ENCODE measurements at places on chromosomes 16 and 17.
A peak's percentile ranks its signal among the peaks of the same experiment; 100 is the strongest.

DNA sequence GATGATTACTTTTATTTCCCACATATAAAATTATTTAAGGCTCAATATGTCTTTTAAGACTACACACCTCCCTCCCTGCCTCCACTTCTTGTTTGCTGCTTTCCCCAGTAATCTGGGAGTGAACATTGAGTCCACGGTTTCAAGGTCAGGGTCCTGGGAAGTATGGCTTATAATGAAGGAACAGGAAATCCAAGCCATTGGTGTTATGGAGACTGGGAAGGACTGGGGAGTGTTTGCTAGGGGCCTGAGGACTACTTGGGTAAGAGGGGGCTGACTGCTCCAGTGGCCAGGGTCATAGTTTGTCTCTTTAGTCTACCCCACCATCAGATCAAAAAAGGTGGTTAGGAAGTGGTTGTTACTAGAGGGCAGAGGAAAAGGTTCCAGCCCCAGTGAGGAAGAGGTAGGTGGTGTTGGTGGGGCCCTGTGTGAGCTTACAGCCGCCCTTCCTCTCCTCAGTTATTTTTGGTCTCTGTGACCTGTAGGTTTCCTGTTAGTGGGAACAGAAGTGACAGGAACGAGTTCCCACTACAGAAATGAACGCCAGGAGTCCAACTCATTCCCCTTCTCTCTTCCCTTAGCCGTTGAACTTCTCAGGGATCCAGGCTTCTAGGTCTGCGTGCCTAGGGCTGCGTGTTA lies 742 bp upstream of the SLC16A13 start:
- no peak for DNase-seq

DNA sequence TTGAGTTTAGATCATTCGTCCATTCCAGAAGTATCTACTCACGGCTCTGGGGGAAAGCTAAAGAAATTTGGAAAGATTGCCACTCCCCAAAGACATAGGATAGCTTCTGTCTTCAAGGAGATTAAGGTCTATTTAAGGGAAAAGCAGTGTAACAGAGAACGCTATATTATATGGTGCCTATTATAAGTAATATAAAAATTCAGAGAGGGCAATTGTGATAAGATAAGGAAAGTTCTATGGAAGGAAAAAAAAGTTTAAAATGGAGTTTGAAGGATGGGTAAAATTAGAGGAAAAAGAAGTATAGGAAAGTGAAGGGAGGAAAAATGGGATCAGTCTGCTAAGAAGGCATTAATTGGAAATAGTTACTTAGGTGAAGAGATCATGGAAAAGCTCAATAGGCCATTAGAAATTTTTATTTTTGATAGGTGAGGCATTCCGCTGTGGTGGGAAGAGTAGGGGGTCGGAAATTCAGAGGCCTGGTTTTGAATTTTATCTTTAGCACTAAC lies 690 bp upstream of the CDC27 start:
- no peak for DNase-seq

GRCh38 chr16:84583995-84584394 lies 33.9 kb downstream of the COTL1 start:
- no peak for DNase-seq

- no peak for DNase-seq
Measured at GRCh38 chr17:14332331-14332730, 31.4 kb downstream of the HS3ST3B1 start.

- DNase-seq: no peak
Measured at GRCh38 chr16:27482397-27483087, 67.2 kb downstream of the GTF3C1 start.

DNA sequence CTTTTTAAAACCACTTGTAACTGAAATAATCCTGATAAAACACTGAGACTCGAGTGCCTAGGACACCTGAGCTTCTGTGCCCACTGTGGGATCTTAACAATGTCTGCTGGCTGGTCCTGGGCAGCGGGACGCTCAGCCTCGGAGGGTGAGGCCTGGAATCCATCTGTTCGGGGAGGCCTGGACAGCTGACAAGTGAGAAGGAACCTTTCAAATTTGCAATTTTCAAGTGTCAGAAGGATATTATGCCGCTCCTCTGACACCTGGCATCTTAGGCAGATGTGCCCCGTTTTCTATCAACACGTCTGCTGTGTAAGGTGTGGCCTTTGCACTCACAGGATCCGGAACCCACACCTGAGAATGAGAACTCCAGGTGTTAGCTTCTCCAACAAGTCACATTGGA lies 33.1 kb upstream of the C16orf78 start:
- peak; percentile 26 for DNase-seq

GRCh38 chr17:73759734-73760438 lies 115.6 kb upstream of the SDK2 start:
- DNase-seq: no peak

- no peak for DNase-seq
Measured at GRCh38 chr17:8116776-8117175, 1.5 kb downstream of the ALOXE3 start.

- no peak for DNase-seq
Measured at GRCh38 chr17:67585077-67585602, 132.6 kb upstream of the NOL11 start.

DNA sequence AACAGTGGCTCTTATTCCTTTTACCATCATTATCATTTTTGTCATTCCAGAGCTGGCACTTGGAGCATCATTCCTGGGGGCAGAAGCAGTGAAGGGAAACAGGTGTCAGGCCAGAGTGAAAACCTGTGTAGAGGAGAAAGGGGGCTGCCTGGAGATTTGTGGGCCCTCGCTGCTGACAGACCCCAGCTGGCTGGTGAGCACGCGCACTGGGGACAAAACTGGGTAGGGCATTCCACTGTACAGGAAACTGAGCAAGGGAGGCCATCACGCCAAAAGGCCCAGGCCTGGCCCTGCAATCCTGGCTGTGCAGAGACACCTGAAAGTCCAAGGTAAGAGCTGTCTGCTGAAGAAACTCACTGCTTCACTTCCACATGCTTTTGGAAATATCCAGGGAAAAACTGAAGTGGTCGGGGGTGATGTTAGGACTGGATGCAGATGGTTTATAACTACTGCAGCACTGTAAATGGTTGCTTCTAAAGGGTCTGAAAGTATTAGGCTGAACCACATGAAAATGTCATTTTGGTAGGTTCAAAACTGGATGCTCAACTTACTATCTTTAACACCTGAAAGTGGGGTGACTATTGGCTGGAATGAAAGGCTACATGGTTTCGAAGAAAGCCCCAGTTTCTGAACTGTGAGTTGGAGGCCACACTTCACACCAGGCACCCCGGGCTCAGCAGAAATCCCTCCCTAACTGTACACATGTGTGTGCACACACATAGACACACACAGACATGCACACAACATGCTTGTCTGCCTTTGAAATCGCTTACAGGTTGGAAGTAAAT lies 225.0 kb downstream of the C16orf78 start:
- DNase-seq: peak; percentile 46

DNA sequence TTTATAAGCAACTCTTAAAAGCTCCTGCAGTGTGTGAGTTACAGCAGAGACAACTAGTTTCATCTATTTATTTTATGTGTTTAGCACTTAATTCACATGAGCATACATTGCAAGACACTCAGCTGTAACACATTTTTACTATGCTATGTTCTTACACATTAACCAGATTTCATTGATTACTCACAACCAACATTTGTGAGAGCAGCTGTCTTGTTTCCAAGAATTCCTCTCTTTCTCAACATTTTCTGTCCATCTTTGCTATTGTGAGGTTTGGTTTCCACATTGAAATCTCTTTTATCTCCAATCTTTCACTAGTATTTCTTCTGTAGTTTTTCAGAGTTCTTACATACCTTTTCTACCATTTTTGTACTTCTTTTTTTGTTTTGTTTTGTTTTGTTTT lies 51.2 kb downstream of the COPRS start:
- no peak for DNase-seq

GRCh38 chr17:73813201-73813600 lies 169.0 kb upstream of the SDK2 start:
- DNase-seq: no peak

DNA sequence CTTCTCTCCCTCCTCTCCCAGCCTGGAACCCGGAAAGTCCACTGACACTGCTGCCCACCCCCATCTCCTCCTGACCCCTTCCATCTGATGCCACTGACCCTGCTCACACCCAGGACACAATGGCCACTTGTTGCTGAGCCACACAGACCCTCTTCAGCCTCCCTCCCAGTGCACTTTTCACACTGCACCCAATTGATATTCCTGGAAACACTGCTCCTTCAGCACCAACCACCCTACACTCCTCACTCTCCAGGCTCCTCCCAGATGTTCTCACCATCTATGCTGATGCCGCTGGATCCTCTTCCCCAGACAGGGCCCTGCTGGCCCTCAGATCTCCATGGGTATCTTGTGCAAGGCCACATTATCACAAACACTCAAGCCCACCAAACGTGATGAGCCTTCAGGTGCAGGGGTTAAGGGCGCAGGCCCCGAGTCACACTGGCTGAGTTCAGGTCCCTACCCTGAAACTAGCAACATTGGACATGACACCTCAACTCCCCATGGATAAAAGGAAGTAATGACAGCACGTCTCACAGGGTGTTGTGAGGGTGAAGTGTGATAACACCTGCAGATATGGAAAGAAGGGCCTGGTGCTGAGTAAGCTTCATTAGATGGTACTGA lies 238.1 kb downstream of the ZNF423 start:
- peak; percentile 30 for DNase-seq

DNA sequence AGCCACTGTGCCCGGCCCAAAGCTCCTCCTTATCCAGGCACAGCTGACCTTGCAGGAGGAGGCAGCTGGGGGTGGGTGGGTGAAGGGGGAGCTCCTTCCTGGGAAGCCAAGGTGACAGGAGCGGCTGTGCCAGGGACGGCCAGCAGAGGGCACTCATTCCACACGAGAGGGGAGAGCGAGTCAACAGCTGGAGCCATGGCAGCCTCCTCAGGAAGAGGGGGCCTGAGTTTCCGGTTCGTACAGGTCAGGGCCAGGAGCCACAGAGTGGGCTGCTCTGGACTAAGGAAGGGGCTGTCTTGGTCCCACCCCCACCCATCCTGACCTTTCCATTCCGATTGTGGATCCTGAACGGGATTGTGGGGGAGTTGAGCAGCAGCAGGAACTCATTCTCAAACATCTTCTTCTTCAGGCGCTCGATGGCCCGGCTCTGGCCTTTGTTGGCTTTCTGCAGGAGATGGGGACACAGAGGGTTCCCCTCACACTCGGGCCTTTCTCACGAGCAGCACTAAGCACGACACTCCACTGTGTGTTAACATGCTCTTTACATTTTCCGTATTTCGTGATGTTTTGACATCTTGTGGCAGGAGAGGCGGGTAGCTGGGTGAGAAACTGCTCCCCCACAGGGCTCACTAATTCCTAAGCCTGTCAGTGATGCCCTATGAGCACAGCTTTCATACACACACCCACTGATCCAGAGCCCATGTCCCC lies 61.6 kb downstream of the TIMM22 start:
- no peak for DNase-seq

DNA sequence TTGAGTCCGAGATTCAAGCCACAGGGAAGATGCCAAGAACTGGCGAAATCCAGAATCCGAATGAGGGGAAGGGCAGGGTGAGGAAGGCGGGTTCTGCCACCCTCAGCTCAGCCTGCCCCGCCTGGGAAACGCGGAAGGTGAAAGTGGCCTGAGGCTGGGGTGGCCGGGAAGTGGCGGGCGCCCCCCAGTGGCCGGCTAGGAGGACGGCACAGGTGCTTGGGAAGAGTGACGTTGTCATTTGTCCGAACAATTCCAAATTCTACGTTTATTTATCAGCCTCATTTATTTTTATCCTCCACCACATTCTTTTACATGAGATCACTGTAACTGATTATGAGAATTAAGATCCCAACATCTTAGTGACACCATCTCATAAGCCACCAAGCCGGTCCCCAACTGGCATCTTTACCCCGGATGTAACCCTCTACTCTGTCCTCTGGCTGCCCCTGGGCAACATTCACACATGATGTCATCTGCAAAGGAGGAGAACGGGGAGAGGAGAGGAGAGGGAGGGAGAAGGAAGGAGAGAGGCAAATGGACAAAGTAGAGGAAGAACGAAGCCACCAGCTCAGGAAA lies 21.3 kb downstream of the SRCIN1 start:
- peak; percentile 60 for DNase-seq

GRCh38 chr17:17770632-17771044 lies 66.1 kb downstream of the SREBF1 start:
- no peak for DNase-seq

GRCh38 chr17:44235583-44235936 lies 16.1 kb upstream of the UBTF start:
- no peak for DNase-seq

GRCh38 chr17:1830288-1830687 lies 483 bp downstream of the RPA1 start:
- DNase-seq: no peak

DNA sequence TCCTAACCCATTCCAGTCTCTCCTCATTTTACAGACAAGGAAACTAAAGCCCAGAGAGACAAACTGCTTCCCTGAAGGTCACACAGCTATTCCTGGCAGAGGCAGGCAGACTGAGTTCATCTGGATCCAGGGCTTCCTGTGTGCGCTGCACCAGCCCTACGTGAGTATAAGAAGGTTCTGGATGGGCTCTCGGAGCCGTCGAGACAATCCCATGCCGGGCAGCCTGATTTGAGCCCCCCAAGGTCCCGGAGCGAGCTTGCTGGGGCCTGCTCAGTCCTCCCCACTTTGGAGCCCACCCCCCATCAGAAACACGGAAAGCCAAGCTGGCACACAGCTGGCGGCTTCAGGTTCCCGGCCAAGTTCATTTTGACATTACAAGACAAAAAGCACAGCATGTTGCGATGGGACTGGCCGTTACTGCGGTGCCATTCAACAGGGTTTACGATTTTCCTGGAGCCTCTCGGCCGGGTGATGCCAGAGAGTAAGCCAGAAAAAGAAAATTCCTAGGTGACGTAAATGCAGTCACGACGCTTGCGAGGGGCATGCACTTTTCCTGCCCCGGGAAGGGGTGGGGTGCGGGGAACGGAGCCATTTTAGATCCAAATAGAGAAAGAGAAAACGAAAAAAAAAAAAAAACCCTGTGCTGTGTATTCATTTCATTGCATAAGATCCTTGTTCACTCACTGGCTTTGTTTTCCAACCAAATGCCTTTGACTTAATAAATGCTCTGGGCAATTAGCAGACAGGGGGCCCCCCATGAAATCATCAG lies 167.1 kb upstream of the FOXF1 start:
- peak; percentile 68 for DNase-seq

DNA sequence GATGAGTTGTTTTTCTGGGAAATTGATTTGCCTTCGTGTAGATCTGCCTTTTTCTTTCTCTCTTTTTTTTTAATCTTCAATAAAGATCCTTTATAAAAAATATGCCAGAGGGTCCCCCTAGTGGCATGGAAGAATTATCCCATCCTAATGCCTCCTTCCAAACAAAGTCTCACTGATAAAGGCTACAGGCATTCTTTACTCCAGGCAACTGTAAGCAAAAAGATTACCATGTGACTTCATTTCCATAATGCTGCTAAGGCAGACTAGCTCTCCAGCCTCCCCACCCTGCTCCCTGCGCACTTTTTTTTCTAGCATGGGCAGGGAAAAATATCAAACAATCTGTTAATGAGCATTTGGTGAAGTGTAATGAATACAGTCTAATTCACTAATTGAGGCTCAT lies 220.2 kb upstream of the CDH8 start:
- DNase-seq: no peak

- DNase-seq: no peak
Measured at GRCh38 chr17:10205549-10206185, 7.3 kb upstream of the GAS7 start.
